ENCODE measurements at places on chromosomes 4 and X.

GRCh38 chr4:85419103-85419502, 55.8 kb upstream of the ARHGAP24 start:
- DNase-seq: no peak

DNA sequence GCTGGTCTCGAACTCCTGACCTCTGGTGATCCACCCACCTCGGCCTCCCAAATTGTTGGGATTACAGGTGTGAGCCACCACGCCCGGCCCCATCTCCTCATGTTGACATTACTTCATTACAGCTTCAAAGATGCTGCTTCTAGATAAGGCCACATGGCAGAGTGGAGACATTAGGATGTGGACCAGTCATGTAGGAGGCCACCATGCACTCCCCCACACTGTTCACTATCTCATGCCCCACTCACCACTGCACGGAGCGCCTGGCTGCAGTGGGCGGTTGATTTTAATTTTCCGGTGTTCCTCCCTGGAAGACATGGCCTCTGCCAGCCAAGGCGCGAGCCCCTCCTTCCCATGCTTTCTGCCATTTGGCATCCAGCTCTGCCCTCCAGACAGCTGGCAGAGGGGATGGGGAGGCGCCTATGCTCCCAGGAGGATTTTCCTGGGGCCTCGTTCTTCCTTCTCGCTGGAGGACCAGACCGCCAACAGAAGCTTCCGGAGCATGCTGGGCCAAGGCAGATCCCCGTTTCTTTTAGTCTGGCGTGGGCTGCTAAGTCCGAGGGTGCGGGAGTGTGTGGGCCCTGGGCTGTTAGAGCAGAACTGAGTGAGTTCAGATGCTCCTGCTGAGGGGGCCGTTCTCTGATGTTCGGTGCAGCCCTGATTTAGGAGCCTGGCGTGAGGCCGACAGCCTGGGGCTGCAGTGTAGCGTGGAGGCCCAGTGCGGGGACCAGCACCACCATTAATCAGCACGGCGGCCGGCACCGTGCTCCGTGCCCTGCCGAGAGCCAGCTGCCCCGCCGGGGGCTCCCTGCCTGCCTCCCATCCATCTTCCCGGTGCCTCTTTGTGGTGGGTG, 93.1 kb downstream of the SORCS2 start:
- DNase-seq: no peak

DNA sequence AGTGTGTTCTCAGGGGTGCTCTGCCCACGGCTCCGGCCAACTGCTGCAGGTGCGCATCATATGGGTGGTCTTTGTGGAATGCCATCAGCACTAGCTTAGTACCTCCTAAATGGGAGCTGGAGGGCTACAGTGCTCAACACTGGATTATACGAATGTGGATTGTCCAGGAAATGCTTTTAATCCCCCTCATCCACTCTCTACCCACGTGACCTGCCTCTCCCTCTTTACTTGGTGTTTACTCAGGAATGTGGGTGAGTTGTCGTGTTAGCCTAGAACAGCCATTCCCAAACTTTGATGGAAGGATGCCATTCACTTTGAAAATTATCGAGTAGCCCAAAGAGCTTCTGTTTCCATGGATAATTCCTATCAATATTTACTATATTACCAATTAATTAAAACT, 150.8 kb downstream of the PTTG2 start:
- DNase-seq: no peak

DNA sequence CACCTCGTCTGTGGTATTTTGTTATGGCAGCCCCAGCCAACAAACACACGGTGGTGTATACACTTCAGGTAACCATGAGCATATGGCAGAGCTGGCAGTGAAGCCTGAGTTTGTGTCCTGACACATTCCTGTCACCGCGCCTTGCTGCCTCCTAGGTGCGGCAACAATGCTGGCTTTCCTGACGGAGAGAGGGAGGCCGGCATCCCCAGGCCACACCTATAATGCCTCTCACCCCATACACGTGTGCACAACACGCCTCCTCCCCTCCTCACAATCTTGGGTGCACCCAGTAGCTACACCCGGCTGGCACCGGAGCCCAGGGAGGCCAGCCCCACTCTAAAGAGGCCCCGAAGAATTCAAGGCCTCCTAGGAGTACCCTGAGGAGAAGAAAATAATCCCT, 158.5 kb downstream of the NSUN7 start:
- DNase-seq: peak; percentile 36

DNA sequence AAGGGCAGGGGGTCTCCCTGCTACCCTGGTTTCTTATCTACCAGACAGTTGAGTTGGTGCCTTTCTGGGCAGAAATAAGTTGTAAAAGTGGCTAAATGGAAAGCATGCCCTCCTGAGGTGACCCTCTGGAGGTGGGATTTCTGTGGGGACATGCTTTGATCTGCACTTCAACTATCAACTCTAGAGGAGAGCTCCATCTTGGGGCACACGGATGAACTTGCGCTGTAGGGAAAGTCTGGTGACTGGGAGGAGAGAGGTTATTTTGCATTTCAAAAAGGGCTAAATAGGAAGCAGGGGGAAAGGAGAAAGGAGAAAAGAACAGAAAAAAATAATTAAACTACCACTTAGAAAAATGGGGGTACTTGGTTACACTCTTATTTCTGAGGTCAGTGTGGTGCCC, 12.7 kb upstream of the RHOXF2B start:
- no peak for DNase-seq

GRCh38 chr4:55507612-55508011, 39.1 kb downstream of the CLOCK start:
- DNase-seq: no peak
